ENCODE measurements at places on chromosomes 7 and 10.

- no peak for DNase-seq
Measured at GRCh38 chr7:48041653-48041970, 6.3 kb downstream of the C7orf57 start.

- DNase-seq: no peak
Measured at GRCh38 chr7:107312418-107312817, 143.6 kb downstream of the HBP1 start.

DNA sequence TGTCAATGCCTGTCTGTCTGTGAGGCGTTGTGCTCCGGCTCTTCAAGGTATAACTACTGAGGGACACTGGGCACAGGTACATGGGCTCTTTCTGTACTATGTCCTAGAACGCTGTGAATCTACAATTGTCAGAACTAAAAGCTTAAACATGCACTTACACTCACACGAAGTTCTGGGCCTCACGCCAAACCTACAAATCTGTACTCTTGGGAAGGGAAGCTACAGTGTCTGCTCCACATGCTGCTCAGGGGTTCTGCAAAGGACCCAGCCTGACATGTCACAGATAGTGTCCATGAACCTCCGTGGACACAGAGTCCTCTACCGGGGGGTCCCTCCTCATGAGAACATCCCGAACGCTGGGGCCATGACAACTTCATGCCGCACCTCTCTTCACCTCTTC lies 268.7 kb downstream of the WDR37 start:
- no peak for DNase-seq

DNA sequence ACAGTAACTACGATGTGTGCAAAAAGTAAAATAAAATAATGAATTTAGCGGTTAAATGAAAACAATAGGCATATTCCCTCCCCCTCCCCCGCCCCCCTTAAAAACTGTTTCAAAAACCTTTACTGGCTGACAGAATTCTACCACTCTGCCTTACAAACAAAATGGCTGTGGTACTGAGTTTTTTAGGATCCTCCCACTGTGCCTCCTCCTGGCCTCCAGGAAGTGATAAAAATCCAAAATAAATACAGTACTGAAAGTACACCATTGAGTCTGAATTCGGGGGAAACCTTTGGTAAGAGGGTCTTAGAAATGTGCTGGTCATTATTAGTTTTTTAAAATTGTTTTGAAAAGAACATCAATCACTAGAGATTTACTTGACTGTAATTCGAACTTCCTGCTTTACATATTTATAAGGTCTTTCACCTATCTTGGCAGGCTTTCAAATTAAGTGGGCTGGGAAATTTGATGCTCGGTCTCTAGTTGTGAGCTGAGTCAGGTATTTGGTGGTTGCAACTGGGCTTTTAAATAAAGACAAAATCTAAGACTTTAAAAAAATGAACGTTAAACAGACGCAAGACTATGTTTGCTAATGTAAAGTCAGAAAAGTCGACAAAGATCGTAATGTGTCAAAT lies 32.5 kb upstream of the EPC1 start:
- DNase-seq: no peak

All from activated CD4-positive, alpha-beta memory T cell treated with anti-CD3 and anti-CD28 coated beads for 36 hours (primary cell).